ENCODE measurements at places on chromosomes 13 and 19.
A peak's percentile ranks its signal among the peaks of the same experiment; 100 is the strongest.

DNA sequence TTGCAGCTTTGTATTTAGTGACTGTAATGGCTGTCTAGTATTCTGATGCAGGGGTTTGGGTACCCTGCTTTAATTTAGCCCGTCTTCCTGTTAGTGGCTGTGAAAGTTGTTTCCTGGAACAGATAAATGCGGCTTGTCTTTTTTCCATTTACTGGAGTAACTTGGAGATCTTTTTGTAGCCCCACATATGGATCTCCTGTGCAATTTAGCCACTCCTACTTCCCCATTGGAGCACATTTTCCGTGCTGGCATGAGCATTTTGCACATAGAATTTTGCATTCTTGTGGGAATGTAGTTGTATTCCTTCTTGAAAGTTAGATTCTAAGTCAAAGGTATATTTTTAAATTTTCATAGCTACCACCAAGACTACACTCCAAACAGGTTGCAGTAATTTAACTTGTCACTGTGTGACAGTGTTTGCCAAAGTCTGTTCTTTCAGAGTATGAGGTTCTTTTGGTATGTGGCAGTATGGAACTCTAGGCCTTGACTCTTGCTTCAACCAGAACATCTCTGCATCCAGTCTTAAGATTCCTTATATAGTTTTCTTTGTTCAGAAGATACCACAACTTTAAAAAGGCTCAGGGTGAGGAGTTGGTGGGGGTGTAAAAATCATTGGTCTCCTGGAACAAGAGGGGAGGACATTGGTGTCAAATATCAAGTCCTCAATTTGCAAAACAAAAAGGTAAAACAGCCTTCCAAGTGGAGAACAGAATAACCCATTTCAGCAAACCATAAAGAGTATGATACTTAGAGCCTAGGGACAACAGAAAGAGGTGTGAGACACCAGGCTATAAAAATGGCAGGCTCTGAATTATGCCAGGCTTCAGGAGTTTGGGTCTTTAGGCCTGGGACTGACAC, 21.1 kb upstream of the CCDC97 start:
- no peak for DNase-seq

DNA sequence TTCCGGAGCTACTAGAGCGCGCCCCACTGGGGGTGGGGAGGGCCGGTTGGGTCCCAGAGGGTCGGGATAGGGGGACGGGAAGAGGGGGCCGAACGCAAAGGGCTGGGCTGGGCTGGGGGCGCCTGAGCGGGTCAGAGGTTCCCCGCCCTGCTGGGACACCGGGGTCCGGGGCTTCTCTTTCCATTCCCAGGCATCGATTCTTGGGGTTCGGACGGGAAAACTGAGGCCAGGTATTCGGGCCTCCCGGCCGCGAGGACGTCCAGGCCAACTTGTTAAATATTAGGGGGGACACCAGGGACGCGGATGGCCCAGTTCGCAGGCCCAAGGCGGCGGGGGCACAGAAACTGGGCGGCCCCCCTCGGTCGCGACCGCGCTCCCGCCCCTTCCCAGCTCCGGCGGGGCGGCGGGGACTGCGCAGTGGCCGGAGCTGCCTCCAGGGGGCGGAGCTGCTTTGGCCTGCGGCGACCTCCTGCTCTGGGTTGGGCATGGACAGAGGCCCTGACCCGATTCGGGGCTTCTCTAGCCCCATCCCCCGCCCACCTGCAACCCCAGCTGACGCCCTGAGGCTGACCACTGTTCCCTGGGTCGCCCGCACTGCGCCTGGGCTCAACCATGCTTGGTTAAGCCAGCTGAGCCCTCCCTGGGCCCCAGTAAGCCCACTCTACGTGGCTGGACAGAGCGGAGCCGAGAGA, 1.2 kb upstream of the KLF16 start:
- DNase-seq, result peak; percentile 42

DNA sequence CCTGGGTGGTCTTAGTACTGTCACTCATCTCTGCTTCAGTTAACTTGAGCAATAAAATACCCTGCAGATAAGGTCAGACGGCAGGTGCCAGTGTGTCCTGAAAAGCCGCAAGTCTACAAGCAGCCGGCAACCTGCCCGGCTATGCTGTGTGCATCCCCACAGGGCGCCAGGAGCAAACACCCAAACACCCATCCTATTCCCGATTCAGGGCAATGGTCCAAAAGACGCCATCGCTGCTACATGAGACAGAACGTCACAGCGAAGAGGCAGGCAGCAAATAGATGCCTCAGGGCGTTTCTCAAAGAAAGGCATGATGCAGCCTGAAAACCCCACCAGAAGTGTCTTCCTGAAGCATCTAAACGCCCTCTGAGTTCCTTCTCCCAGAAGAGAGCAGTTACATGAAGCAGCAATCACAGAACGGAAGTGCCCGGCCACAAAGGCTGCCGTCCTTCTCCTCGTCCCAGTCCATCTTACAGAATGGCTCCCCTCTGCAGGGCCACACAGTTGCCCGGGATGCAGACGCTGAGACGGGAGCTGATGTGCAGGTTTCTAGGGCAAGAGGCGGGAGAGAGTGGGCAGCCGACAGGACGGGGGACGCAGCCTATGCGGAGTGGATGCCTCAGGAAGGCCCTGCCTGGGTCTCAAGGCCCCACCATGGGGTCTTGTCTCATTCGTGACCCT, 35.1 kb downstream of the RASA3 start:
- no peak for DNase-seq

- no peak for DNase-seq
Observed at GRCh38 chr13:105565136-105565727, 970.2 kb downstream of the EFNB2 start.

GRCh38 chr19:51144482-51145045, 2.5 kb downstream of the SIGLEC7 start:
- no peak for DNase-seq

DNA sequence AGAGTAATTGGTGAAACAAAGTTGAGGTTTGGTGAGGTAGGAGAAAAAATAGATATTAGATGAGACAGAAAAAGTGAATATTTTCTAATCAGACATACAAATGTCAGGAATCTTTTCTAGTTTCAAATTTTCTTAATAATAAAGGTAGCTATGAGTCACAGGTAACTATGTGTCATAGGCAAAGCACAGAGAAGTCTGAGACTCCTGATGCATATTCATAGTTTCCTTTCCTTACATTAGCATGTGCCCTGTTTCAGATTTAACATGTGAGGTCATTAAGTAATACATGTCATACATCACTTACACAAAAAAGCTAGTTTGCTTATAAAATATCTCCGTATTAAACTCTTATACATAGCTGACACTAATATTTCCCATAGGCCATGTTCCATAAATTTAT, 1141.3 kb upstream of the PCDH20 start:
- no peak for DNase-seq

GRCh38 chr13:19836472-19836871, 27.0 kb downstream of the ZMYM5 start:
- DNase-seq, result no peak

GRCh38 chr19:2047076-2047448, 4.0 kb downstream of the MKNK2 start:
- DNase-seq, result no peak

Data from substantia nigra (tissue), 51 donors.